H9 (cell line): ENCODE measurements at places on chromosomes 7 and 10.
A peak's percentile ranks its signal among the peaks of the same experiment; 100 is the strongest.

DNA sequence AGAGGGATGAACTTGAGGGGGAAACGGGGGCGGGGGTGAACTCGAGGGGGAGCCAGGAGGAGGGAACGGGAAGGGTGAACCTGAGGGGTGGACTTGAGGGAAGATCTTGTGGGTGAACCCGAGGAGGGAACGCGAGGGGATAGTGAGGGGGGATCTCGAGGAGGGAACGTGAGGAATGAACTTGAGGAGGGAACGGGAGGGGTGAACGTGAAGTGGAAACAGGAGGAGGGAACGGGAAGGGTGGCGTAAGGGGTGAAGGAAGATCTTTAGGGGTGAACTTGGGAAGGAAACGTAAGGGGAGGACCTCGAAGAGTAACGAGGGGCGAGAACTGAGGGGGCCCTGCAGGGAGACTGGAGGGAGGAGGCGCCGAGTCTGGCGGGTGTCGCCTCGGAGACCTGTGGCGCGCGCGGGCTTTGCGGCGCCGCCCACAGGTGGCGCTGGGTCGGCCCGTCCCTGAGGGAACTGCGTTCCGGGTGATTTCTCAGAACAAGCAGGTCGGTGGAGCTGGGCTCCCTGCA, 651 bp downstream of the MYO3A start:
- no peaks in the 10 kb centered on the region for H3K4me1 ChIP-seq
- H3K4me3 ChIP-seq: peak overlapping the region; percentile 96
- no peak overlapping the region for H3K27ac ChIP-seq
- DNase-seq: peak; percentile 63

DNA sequence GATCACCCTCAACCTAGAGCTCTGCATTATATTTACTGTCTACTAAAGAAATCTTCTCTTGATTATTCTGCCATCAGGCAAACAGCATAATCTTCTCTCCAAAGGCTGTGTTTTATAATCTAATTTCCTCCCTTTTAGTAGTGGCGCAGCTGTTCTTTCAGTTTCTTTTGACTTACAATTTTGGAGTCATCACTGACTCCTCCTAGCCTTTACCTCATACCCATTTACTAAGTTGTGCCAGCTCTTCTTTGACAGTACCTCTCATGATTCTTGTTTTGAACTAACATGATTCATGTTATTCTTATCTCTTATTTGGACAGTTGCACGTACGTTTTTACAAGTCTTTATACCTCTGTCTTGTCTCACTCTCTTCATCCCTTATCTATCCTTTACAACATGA, 113.0 kb downstream of the FOXP2 start:
- H3K4me3 ChIP-seq: no peak overlapping the region
- H3K36me3 ChIP-seq: no peaks in the 10 kb centered on the region
- no peaks in the 10 kb centered on the region for H3K27me3 ChIP-seq

GRCh38 chr7:44431091-44431608, 59.3 kb downstream of the NUDCD3 start:
- H3K27ac ChIP-seq: no peak overlapping the region
- no peak overlapping the region for H3K4me3 ChIP-seq
- peaks cover 2% of the 10 kb centered on the region for H3K4me1 ChIP-seq
- DNase-seq: peak; percentile 76
- H3K27me3 ChIP-seq: no peaks in the 10 kb centered on the region

GRCh38 chr10:32436215-32436614, 9.7 kb upstream of the CCDC7 start:
- no peak overlapping the region for H3K27ac ChIP-seq
- no peaks in the 10 kb centered on the region for H3K4me1 ChIP-seq
- H3K4me3 ChIP-seq: no peak overlapping the region
- no peaks in the 10 kb centered on the region for H3K36me3 ChIP-seq
- DNase-seq: no peak

GRCh38 chr10:101464599-101464998, 110.6 kb downstream of the BTRC start:
- H3K27ac ChIP-seq: no peak overlapping the region
- no peak for DNase-seq
- no peak overlapping the region for H3K4me3 ChIP-seq
- no peaks in the 10 kb centered on the region for H3K36me3 ChIP-seq

GRCh38 chr10:80283536-80284199, 5.8 kb downstream of the MAT1A start:
- H3K27ac ChIP-seq: no peak overlapping the region
- no peaks in the 10 kb centered on the region for H3K4me1 ChIP-seq
- H3K36me3 ChIP-seq: no peaks in the 10 kb centered on the region
- DNase-seq: no peak
- H3K27me3 ChIP-seq: no peaks in the 10 kb centered on the region
- no peak overlapping the region for H3K4me3 ChIP-seq

DNA sequence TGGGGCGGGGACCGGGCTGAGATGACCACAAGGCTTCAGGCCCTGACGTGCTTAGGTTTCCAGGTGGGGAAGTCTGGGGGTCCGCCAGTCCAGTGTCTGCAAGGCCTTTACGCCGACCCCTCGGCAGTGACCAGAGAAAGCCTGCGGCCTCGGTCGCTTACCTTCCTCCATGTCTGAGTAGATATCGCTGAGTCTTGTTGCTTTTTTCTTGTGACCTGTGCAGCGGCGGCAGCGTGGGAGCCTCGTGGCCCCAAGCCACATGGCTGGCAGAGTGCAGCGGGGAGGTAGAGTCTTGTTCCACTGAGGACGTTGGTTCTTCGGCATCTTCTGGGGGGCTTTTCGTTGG, 329 bp downstream of the NOLC1 start:
- H3K4me1 ChIP-seq: peaks cover 2% of the 10 kb centered on the region; the same call in 1 of the 2 replicates
- H3K27ac ChIP-seq: peak overlapping the region; percentile 42
- no peaks in the 10 kb centered on the region for H3K27me3 ChIP-seq
- H3K4me3 ChIP-seq: peak overlapping the region; percentile 96

DNA sequence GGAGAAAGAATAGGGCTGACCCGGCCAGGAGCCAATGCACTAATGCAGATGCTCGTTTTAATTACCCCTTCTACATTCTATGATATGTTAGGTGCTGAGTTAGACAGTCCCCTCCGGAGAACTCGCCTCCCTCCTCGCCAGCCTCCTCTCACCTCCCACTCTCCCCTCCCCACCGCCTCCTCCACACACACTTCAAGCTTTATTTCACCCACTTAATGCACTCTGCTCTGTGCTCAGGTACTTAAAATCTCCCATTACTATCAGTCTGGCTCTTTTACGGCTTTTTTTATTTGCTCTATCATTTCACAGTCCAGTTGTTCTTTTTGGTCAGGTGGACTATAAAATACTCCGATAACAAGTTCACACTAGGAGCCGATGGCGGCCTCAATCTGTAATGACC, 231.6 kb downstream of the TEX36 start:
- DNase-seq: no peak
- H3K36me3 ChIP-seq: no peaks in the 10 kb centered on the region
- H3K4me1 ChIP-seq: no peaks in the 10 kb centered on the region; the same call in 1 of the 2 replicates
- H3K4me3 ChIP-seq: no peak overlapping the region
- H3K27ac ChIP-seq: no peak overlapping the region
- no peaks in the 10 kb centered on the region for H3K27me3 ChIP-seq
